ENCODE measurements at places on chromosomes 5 and 9.

- no peak for DNase-seq
Measured at GRCh38 chr9:134338394-134339182, 12.3 kb downstream of the RXRA start.

- DNase-seq = no peak
Measured at GRCh38 chr5:141040093-141040770, 10.9 kb upstream of the PCDHB1 start.

DNA sequence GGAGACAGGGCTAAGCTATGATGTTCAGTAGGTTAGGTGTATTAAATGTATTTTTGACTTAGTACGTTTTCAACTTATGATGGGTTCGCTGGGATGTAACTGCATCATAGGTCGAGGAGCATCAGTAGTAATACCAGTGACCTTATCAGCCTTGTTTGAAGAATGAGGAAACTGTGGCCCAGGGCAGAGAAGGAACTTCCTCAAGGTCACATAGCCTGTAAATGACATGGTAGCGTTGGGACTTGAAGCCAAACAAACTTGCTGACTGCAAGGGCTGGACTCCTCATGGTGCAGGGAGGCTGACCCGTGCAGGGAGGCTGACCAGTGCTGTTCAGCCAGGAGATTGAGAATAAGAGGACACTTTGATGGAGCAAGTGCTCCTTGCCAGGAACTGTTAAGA, 21.3 kb upstream of the PTPN3 start:
- no peak for DNase-seq

DNA sequence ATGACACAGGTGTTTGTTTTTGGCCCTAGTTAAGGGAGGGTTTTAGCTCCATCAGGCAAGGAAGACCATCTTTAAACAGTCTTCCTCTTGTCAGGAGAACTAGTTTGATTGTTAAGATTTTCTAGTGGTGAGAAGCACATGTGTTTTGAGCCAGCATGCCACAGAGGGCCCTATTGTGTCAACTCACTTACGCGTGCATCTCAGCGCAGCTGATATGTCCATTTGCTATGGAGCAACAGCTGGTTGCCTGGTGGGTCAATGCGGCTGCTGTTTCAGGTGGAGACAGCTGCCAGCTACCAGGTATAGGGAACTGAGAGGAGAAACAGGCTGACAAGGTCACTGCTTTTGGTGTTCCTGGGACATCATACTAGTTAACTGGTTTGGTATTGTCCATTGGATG, 100.5 kb upstream of the PRRC1 start:
- no peak for DNase-seq

- DNase-seq = no peak
Measured at GRCh38 chr5:173944511-173944910, 44.5 kb upstream of the C5orf47 start.

DNA sequence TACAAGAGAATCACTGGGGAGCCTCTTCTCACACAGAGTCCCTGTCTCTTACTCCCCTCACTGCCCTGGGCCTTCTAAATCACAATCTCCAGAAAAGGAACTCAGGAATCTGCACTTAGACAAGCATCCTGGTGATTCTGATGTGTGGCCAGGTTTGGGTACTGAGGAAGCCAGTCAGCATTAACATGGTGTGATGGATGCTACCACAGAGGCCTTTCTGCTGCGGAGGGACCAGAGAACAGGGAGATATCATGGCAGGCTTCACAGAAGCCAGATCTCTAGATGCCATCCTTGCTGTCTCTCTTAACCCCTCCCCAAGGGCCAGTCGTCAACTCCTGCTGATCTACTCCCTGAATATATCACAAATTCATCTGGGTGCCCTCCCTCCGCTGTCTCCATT, 1.6 kb downstream of the ANKS6 start:
- DNase-seq = no peak

DNA sequence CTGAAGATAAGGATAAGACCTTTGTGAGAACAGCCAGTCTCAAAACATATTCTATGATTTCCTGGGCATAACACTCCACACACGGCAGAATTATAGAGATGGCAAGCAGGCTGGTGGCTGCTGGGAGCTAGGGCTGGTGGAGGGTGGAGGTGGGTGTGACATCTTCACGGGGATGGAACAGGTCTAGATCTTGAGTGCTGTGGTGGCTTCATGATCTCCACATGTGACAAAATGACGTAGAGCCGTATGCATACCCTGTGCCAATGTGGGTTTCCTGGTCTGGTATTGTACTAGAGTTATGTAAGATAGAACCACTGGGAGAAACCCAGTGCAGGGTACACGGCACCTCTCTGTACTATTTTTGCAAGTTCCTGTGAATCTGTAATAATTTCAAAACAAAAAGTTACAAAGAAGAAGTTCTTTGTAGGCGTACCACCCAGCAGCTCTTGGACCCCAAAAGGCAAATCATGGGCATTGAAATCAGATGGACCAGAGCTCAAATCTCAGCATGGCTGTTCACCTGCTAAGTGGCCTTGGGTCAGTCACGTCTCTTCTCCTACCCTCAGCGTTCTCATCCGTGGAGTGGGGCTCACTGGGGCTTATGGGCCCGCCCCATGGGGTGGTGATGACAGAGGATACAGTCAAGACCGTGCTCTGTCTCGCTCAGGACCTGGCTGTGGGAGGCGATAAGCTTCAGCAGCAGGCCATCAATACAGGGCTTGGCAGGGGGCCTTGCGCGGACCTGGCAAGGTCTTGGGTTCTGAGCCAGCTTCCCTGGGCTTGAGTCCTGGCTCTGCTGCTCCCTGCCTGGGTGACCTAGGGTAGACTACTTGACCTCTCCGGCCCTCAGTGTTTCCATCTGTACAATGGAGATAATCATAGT, 74.7 kb upstream of the UNC5A start:
- no peak for DNase-seq

DNA sequence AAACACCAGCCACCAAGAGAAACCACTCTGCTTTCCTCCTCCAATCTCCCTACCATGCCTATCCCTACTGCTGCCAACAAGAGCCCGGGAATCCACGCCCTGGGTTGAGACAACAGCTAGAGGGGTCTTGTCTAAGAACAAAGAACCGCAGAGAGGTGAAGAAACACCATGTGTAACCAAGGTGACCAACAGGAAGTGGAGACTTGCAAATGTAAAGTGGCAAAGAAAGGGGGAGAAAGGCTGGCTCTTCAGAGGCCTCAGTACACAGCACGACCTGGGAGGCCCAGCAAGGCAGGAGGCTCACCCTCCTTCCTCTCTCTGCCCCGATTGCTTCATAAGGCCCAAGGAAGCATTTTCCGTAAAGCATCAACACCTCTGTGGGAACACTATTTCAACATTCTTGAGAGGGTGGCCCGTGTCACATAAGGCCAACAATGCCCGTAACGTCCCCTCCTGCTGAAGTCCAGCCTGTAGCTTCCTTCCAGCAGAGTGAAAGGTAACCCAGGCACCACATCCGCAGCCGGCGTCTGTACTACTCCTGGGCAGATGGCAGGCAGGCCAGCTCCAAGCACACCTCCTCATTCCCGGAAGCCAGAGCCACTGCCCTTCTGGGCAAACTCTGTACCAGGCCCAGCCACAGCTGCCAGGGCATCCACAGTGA, 18.3 kb downstream of the CCNJL start:
- DNase-seq = no peak

GRCh38 chr9:134612309-134612708, 29.3 kb upstream of the COL5A1 start:
- DNase-seq = no peak

- no peak for DNase-seq
Measured at GRCh38 chr9:110410961-110411360, 73.3 kb upstream of the TXNDC8 start.

DNA sequence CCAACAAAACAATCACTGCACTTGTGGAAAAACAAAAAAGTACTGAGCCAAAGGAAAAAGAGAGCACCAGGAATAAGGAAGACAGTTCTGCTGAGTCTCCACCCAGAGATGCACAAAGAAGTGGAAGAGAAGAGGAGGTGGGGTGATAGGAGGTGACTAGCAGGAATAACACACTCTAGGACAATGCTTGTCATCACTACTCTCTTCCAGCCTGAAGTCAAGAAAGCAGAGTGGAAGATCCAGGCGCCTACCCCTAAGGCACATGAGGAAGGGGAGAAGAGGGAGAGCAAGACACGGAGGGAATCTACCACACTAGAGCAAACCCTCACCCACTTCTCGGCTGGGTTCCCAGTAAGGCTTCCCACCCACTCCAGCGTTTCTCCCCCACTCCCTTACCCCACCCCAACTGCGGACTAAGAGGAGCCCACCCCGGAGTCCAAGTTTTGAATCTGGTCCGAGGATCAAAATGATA, 1.7 kb downstream of the SLIT3 start:
- no peak for DNase-seq

GRCh38 chr9:99353408-99353807, 131.3 kb downstream of the SEC61B start:
- no peak for DNase-seq

- no peak for DNase-seq
Measured at GRCh38 chr5:181229996-181230395, 6.9 kb downstream of the TRIM41 start.

DNA sequence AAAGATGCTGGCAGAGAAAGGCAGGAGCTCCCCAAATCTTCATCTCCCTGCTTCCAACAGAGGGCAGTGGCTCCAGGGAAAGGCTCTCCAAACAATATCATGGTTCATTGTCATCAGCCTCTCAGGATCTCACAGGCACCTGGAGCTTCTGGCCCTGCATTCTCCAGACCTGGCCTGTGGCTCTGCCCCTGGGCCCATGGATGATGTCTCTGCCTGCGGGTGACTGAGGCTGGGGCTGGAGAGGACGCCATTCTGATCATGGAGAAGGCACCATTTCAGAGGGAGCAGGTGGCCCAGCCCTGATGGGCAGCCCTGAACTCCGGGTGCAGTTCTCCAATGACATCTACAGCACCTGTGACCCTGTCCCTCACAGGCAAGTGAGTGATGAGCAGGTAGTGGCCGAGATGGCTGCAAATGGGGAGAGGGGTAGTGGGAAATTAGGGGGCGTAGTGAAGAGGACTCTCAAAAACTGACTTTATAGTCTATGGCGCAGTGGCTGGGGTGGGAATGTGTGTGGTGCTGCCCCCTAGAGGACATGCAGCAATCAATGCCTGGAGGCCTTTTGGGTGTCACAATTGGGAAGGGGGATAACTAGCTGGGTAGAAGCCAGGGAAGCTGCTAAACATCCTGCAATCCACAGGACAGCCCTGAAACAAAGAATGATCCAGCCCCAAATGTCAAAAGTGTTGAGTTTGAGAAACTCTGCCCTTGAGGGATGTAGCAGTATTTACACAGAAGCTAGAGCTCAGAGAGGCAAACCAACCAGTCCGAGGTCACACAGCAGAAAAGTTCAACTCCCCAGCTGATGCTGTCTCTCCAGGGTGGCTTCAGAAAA, 3.2 kb downstream of the SH3PXD2B start:
- DNase-seq = no peak

GRCh38 chr5:121053055-121053985, 589.2 kb downstream of the PRR16 start:
- no peak for DNase-seq

GRCh38 chr9:106677830-106678229, 185.1 kb upstream of the ZNF462 start:
- DNase-seq = no peak

GRCh38 chr5:136062366-136063274, 33.8 kb downstream of the TGFBI start:
- DNase-seq = no peak

All from stimulated activated CD8-positive, alpha-beta memory T cell treated with anti-CD3 and anti-CD28 coated beads, Interleukin-15, amount 100 ng/mL, for 24 hours (primary cell).